Fibroblast of skin of left biceps (primary cell): ENCODE measurements at places on chromosomes 3 and 15.
A peak's percentile ranks its signal among the peaks of the same experiment; 100 is the strongest.

DNA sequence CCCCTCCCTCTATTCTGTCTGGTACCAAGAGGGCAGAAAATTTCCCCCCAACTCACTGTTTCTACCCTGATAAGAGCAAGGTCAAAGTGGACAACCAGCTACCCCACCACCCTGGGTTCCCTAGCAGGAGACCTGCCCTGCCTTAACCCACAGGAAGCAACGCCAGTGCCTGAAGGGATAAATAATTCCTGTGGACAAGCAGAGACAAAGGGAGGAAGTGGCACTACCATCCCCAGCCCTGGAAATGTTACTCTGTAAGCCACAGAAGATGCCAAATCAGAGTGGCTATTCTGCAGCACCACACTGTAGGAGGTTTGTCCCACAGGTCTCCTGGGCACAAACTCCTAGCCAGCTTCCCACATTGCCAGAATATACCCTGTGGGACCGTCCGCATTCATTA lies 80.1 kb downstream of the DNAH12 start:
- no peak for DNase-seq

DNA sequence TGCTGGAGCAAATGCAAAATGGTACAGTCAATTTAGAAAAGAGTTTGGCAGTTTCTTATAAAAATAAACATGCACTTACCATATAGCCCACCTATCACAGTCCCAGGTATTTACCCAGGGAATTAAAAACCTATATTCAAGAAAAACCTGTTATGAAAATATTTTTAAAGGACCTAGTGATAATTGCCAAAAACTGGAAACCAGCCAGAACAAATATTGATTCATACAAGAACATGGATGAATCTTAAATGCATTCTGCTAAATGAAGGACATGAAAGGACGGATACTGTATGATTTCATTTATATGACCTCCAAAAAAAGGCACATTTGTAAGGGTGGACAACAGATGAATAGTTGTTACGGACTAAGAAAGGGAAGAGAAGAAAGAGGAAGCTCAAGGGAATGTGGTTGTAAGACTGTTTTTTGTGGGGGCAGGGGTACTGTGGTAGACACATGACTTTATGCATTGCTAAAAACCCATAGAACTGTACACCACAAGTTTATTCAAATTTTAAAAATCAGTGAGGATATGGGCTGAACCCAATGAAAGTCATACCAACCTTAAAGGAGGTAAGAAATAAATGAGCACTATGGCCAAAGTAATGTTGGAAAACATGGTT lies 61.0 kb downstream of the ZBBX start:
- DNase-seq = no peak

- DNase-seq = no peak
Measured at GRCh38 chr3:195236076-195236798, 34.7 kb downstream of the XXYLT1 start.

- DNase-seq = no peak
Measured at GRCh38 chr3:163644172-163644571, 1434.1 kb downstream of the SI start.

- no peak for DNase-seq
Measured at GRCh38 chr3:68706536-68706935, 225.8 kb downstream of the TAFA4 start.

DNA sequence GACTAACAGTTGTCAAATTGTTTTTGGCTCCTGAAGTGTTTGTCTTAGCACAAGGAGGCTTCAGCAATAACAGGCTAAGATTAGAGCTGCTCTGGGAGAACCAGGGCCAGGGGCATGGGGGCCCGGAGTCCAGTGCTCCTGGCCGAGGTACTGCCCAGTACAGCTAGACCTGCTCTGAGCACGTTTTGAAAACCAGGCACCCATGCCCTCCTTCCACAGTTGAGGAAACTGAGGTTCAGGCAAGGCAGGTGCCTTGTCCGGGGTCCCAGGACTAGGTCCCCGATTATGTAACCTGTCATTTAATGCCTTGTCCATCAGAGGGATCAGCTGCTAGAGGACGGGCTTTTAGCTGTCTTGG lies 19.2 kb downstream of the KBTBD13 start:
- no peak for DNase-seq

DNA sequence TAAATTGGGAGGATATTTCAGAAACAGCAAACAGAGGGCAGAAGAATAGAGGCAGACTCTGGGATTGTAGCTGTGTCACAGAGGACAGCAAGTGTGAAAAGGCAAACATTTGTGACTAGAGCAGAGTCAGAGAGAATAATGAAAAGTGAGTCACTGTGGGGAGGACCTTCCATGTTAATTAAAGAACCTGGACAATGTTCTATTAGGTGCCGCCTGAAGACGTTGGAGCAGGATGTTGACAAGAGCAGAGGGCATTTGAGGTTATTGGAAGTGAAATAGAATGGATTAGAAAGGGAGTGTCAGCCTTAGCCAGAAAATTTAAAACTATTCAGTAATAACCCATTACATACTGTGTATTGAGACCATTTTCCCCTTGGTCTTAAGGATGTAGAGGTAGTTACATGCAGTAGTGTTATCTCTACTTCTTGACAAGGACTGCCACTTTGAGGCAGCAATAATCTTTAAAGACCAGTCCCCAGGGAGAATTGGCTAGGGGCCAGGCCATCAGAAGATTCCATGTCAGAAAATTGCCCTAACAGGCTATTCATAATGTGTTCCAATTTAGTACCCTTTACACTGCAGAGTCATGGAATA lies 5.8 kb downstream of the ACKR2 start:
- no peak for DNase-seq

- DNase-seq = no peak
Measured at GRCh38 chr3:56053727-56054126, 414.5 kb downstream of the ERC2 start.

GRCh38 chr15:95492388-95493070 lies 838.0 kb upstream of the NR2F2 start:
- DNase-seq = no peak

- no peak for DNase-seq
Measured at GRCh38 chr3:71879089-71879488, 94.1 kb upstream of the PROK2 start.

DNA sequence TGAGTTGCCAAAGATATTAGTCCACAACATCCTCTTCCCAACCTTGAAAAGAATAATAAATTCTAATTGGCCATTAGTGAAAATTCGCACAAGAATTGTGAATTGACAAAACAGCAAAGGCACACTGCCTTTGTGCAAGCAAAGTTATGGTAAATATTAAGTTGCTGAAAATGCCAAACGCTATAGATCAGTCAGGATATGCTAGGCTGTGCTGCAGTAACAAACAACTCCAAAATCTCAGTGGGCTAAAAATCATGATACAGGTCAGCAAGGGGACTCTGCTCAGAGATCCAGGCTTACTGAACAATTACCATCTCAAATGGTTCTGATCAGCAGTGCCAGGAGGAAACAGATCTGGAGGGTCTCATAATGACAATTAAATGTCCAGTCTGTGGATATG lies 238.0 kb upstream of the IGF1R start:
- no peak for DNase-seq

- no peak for DNase-seq
Measured at GRCh38 chr15:98853617-98854420, 153.8 kb downstream of the PGPEP1L start.

- DNase-seq = no peak
Measured at GRCh38 chr15:26595611-26596010, 177.3 kb downstream of the GABRB3 start.

DNA sequence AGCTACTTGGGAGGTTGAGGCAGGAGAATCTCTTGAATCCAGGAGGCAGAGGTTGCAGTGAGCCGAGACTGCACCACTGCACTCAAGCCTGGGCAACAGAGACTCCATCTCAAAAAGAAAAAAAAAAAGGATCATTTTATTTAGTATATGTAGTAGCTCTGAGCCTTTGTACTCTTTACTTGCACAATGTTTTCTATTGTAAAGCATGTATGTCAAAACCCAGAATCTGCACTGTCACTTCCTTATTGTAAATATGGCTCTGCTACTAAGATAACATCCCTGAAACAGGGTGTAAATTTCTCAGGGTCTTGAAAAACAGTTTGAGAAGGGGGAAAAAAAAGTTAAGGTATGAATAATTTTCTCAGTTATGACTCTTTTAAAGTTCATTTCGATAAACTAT lies 35.1 kb downstream of the SLMAP start:
- no peak for DNase-seq

GRCh38 chr15:69505956-69506556 lies 53.4 kb downstream of the RPLP1 start:
- no peak for DNase-seq

- DNase-seq = no peak
Measured at GRCh38 chr3:775178-775880, 317.5 kb upstream of the CNTN6 start.

GRCh38 chr15:67531379-67531914 lies 10.5 kb downstream of the C15orf61 start:
- DNase-seq = peak; percentile 65
